ENCODE measurements at places on chromosomes 6 and 20. TPM values are rescaled to one million over a fixed set of nuclear protein-coding genes. Genes with fewer than 3 reads are reported as not detected.

DNA sequence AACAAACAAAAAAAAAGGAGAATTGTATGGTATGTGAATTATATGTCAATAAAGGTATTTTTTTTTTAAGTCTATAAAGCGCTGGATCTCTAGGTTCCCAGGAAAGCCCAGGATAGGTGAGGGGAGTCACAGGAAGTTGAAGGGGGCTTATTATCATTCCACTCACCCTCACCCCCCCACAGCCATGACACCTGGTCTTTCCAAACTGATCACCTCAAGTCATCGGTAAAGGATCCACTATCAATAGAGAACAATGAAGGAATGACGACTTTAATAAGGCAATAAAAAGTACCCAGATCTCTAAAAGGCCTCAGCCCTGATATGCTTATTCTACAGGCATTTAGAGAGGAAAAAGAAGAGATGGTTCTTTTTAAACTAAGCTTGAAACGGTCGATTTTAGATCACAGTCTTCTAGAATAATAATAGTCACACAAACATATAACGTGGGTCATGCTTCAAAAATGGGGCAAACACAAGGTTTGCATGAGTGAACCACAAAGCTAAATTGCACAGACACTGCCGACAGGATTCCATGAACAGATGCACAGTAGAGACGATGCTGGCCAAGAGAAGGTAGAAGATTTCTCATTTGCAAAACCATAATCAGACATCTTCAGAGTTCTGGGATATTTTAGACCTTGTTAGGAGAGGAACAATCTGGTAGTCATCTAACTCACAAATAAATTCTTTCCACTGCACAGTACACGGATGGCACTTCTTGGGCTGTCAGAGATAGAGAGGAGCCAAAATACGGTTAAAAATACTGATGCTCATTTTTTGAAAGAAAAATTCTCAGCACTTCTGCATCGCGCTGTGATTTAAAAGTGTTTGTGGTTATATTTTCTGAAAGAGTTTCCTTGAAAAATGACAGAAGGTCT, 21.0 kb downstream of the ZMYND8 start:
- no peak for DNase-seq

GRCh38 chr20:41654884-41655283, 36.7 kb upstream of the CHD6 start:
- no peak for DNase-seq

SOX18 gene
- 27.3 TPM for total RNA-seq

DNA sequence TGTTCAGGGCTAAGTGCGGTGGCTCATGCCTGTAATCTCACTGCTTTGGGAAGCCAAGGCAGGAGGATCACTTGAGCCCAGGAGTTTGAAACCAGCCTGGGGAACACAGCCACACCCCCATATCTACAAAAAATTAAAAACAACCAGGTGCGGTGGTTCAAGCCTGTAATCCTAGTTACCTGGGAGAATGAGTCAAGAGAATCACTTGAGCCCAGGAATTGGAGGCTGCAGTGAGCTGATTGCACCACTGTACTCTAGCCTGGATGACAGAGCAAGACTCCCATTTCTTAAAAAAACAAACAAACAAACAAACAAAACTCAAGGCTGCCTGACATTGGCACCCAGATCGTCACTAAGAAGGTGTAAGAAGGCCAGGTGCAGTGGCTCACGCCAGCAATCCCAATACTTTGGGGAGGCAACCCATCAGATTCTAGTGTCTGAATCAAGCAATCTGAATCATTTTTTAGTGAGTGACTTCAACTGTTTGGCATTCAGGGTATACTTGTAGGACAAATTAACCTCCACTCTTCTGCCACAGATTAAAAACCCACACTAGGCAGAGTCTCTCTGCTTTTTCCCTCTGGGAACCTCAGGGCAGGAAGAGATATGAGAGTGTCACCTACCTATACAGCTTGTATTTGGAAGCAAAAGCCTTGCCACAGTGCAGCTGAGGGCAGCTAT, 6.1 kb downstream of the PLAGL2 start:
- DNase-seq: no peak

- no peak for DNase-seq
Measured at GRCh38 chr6:34656378-34657036, 40.1 kb downstream of the ILRUN start.

GRCh38 chr6:104716858-104717257, 142.9 kb downstream of the HACE1 start:
- DNase-seq: no peak

DNA sequence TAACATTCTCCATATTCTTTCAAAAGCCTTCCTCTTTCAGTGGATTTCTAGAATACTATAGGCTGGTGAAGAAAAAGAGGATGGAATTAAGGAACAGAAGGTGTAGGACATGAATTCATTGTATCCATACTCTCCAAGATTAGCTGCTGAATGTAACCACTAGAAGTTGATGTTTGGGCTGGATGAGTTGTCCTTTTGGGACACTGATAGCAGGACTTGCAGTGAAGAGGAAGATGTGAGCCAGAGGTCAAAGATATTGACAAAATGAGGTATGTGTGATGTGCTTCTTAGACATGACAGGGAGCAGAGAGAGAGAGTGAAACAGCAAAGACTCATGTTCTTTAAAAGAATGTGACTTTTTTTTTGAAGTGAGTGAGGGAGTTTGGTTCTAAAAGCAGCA, 134.3 kb upstream of the MAN1A1 start:
- DNase-seq: no peak

GRCh38 chr6:34074064-34074742, 71.7 kb downstream of the GRM4 start:
- DNase-seq: no peak

EPPIN gene
- not detected for total RNA-seq

GRCh38 chr6:27742833-27743573, 169.2 kb downstream of the OR2B2 start:
- no peak for DNase-seq

DNA sequence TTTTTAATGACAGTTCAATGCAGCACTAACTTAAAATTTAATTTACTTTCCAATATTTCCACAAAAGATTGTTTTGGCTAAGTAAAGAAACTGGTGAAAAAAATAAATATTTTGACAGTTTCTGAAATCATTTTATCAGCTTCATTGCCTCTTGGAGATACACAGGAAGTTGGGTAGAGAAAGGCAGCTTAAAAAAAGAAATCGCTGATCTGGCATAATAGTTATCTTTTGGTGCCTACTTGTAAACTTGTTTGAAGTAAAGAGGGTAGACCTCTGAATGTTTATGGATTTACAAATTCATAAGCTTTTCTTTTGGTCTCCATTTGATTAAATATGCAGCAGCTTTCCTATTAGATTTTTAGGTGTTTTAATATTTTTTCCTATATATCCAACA, 103.4 kb downstream of the RTN4IP1 start:
- DNase-seq: no peak

DNA sequence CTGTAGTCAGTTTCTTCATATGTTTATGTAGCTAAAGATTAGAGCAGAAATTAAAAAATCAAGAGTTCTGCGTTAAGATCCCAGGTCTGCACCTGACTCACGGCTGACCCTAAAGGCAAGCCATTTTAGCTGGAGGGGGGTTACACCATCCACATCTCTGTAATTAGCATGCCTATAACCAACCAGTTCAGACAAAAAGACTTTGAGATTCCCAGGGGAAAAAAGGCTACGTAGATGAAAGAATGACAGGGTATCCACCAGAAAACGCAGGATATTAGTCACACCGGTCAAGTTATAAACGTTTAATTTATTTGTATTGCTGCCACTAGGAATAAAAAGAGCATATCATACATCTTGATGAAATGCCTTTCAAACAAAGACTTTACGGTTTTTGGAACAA, 299.1 kb downstream of the FOXC1 start:
- DNase-seq: no peak

ZBTB12 gene
- total RNA-seq: 3.5 TPM

- no peak for DNase-seq
Measured at GRCh38 chr20:18527836-18528235, 20.1 kb downstream of the SEC23B start.

- DNase-seq: no peak
Measured at GRCh38 chr20:62918831-62919230, 7.5 kb downstream of the DIDO1 start.

GRCh38 chr6:79438030-79438429, 99.2 kb downstream of the LCA5 start:
- DNase-seq: no peak

MED20 gene
- 50.1 TPM for total RNA-seq

GJA1 gene
- 605 TPM for total RNA-seq

SRMS gene
- not detected for total RNA-seq

DNA sequence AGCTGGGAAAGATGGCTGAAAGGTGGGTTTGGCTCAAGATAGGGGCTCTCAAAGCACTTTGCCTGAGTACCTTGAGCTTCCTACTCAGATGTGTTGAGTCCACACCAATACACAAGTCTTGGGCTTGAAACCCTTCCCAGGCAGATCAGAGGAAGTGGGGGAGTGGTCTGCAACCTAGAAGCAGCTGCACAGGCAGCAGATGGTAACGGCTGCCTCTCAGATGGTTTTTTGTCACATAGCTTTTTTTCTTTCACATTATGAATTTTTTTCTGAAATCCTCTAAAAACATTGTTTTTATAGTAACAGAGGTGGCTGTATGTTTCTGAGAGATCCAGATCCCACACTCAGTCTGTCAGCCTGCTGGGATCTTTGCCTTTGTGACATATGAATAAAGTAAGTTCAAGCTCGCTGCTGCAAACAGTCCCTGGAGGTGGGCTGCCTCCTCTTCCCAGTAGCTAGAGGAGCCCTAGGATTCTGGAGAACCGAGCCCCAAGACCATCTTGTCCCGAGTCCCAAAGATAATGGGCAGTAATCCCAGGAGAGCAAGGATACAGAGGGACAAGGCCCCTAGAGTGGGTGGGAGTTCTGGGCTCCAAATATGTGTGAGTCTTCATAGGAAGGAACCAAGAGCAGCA, 97.1 kb upstream of the TOP1 start:
- no peak for DNase-seq

GRCh38 chr6:1244941-1245340, 67.0 kb upstream of the FOXQ1 start:
- no peak for DNase-seq

GRCh38 chr6:5468586-5468985, 207.3 kb downstream of the FARS2 start:
- no peak for DNase-seq

Data from pulmonary artery endothelial cell (primary cell).